ENCODE measurements at places on chromosomes 2 and 18.

DNA sequence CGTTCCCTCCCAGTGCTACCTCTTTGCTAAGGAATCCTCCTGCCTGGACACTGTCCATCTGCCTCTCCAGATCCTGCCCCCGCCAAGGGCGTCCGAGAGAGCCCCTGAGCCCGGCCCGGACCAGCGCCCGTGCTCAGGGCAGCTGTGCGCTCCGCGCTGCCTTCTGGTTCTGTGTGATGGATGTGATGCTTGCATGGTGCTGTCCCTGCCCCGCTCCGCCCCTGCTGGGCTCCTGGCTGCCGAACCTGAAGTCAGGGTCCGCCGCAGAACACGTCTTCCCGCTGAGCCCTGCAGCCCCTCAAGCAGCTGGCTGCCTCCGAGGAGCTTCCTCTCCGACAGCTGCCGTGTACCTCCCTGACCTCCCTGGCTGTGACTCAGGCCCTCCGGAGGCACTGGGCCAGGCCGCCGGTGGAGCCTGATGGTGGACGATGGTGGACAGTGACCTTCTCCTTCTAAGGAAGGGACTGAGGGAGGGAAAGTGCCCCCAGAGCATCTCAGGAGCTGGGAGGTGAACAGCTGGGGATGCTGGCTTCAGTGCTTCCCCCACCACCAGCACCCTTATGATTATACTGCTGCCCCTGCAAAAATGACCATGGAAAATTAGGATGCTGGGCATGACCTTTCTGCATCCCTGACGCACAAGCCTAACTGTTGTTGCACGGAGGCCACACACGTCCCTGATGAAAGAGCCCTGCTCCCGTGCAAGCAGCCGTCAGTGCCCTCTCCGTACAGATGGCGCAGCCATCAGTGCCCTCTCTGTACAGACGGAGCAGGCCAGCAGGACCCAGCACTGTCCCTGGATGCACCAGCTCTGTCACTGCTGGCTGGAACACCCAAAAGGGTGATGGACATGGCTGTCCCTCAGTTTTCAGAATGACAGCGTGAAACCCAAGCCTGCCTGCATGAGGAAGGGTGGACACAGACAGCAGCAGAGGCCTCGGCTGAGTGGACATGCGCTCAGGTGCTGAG is 99.3 kb downstream of the TPO start:
- DNase-seq: no peak

DNA sequence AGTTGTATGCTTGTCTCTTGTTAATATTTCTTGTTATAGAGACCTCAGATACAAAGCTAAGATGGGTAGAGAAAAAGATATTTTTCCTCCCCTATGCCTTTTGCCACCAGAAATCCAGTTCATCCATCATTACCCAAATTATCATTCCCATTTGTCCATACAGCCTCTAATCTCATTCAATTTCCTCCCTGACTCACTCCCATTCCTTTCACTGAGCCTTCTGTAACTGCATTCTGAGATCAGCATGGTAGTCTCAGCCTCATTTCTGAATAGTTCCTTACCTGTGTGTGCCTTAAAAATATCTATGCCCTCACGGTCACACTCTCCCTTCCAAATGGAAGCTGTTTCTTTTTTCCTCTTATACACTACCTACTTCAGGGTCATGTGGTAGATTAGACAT is 15.7 kb upstream of the PIK3C3 start:
- DNase-seq: no peak

GRCh38 chr2:179098080-179098689 is 48.2 kb upstream of the CCDC141 start:
- DNase-seq: no peak

DNA sequence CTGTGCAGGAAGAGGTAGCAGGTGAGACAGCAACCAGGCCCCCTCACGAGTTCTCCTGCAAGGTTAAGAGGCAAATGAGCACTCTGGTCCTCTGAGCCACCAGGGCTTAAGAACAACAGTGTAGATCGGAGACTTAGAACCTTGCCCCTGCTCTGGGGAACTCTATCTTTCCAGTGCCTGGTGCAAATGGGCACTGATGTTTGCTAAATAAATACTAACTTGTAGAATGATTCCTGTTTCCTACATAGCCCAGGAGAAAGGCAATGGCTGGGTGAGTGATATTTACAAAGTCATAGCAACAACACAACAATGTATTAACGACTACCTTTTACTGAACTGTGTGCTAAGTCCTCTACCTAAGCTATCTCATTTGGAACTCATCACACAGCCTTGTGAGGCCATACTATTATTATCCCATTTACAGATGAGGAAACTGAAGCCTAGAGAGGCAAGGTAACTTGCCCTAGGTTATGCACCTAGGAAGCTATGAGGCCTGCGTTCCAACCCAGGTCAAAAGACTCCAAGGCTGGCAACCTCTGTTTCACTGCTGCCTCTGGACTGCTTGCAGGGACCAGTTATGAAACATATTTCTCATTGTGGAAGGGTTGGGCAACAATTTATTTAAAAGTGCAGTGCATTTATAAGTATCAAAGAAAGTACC is 4.3 kb downstream of the ATP8B1 start:
- DNase-seq: no peak

- DNase-seq: peak; percentile 80
Measured at GRCh38 chr18:23992089-23992940, 22.2 kb upstream of the TTC39C start.

DNA sequence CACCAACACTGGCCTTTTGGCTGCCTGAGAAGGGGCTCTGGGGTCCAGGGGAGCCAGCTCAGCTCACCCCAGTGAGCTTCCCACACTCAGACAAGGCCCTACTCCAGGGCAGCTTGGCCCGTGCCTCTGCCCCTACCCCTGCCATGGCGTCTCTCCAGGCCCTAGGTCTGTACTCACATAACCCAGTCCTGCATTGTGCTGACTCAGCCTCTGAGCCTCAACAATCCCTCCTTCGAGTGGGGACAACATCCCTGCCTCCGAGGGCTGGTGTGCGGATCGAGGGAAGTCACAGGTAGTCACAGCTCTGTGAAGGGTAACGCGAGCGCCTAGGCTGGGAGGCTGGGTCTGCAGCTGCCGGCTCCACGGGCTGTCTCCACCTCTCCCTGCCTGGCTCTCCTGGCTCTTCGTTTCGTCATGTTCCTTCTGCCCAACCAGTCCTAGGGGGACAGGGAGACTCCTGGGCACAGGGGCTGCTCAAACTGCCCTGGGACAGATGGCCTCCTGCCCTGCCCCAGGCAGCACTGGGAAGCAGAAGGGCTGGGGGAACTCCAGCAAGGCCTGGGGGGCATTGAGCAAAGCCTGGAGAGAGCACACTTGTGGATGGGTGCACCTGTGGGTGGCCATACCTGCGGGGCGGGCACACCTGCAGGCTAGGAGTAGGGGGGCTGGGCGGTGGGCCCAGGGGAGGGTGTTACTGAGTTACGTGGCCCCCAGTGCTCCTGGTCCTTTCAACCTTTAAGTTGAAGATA is 74.6 kb downstream of the RRM2 start:
- DNase-seq: no peak

- DNase-seq: no peak
Measured at GRCh38 chr18:46035696-46036680, 36.1 kb downstream of the PSTPIP2 start.

GRCh38 chr2:43041661-43042360 is 184.6 kb downstream of the ZFP36L2 start:
- DNase-seq: peak; percentile 89

GRCh38 chr2:229675569-229675968 is 38.8 kb downstream of the DNER start:
- no peak for DNase-seq

GRCh38 chr2:200425026-200425821 is 84.6 kb downstream of the KCTD18 start:
- DNase-seq: no peak

- DNase-seq: no peak
Measured at GRCh38 chr2:105907184-105907583, 162.5 kb downstream of the NCK2 start.

- no peak for DNase-seq
Measured at GRCh38 chr2:9748577-9748976, 94.7 kb upstream of the TAF1B start.

GRCh38 chr18:32391126-32391525 is 79.6 kb downstream of the GAREM1 start:
- DNase-seq: no peak

DNA sequence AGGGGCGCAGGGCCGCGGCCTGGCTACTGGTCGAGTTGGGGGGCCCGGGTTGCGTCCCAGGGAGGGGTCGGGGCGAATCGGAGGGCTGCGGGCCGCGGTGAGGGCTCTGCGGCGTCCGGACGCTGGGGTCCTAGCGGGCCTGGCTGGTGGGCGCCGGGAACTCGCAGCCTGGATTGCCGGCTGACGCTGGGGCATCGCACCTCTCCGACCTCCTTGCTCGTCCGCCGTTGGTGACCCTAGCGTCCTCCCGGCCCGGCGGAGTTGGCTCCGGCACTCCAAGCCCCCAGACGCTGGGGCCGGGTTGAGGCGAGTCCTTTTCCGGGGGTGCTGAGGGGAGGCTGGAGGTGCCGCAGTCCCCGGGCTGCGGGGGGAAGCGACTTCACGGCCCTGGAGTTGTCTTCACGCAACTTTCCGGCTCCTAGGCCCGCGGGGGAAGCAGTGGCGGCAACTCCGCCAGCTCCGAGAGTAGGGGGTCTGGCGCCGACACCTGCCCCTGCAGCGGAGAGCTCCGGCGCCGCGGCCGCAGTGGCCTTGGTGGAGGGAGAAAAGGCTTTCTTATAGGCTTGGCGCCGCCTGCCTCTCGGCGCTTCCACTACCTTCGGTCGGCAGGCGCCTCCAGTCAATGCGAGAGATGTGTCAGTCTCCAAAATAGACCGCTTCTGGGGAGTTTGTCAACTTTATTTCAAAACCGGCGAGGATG is 70.3 kb downstream of the HAUS1 start:
- peak; percentile 76 for DNase-seq

GRCh38 chr2:65710356-65710755 is 278.0 kb upstream of the SPRED2 start:
- no peak for DNase-seq

- DNase-seq: no peak
Measured at GRCh38 chr18:26925313-26925712, 59.8 kb upstream of the AQP4 start.

DNA sequence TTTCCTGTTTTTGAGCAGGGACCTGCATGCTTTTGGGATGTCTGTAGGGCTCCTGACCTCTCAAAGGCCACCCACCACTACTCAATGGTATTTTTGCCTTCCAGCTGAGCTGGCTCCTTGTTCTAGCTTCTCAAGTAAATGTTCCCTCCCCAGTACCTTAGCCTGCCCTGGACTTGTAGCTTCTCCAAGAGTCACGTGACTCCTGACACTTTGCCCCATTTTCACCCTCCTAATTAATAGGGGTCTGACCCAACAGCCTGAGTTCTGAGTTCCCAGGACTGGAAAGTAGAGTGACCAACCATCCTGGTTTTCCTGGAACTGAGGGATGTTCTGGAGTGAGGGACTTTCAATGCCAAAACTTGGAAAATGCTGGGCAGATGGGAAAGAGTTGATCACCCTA is 4.0 kb downstream of the LBX2 start:
- no peak for DNase-seq

GRCh38 chr2:200128296-200128695 is 172.9 kb downstream of the MAIP1 start:
- DNase-seq: peak; percentile 32

- no peak for DNase-seq
Measured at GRCh38 chr2:128039535-128039934, 11.7 kb upstream of the SAP130 start.

DNA sequence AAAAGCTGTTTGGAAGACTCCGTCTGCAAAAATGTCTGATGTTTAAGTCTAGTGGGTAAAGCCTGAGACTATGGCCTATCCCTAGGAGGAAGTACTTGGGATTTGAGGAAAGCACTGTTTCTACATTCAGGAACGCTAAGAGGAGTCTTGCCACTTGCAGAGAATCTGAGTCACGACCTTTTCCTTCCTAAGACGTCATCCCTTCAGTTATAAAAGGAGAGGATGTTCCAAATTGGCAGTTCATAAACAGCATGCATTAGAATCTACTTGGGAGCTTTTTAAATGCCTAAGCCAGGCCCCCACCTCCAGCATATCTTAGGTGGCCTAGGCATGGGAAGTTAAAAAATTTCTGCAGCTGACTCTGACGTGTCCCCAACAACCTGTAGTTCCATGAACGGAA is 125.9 kb downstream of the TTC32 start:
- no peak for DNase-seq

GRCh38 chr2:98149333-98149697 is 62.3 kb downstream of the VWA3B start:
- DNase-seq: no peak

DNA sequence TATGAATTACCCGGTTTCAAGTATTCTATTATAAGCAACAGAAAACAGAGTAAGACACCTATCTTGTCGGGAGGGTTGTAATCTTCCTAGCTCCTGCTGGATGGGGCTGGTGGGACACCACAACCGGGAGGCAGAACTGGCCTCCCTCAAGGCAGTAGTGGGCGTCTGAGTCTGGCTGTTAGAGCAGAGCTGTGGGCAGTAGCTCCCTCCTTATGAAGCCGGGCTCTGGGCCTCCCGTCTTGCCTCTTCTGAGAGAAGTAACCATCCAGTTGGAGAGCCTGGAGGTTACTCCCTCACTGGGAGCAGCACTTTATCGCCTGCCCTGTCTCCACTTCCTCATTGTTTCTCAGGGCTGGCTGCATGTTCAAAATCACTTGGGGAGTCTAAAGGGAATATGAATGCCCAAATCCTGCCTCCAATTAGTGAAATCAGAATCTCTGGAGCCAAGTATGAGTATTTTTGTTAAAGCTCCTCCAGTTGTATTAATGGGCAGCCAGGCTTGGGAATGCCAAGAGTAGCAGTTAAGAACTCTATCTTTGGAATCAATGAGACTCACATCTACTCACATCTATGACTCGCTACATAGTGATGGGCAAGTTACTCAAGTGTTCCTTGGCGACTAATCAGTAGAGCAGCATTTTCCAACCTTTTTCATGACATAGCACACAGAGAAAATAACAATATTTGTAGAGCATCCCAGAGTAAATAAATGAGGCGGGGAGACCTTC is 27.3 kb upstream of the NRP2 start:
- DNase-seq: no peak

DNA sequence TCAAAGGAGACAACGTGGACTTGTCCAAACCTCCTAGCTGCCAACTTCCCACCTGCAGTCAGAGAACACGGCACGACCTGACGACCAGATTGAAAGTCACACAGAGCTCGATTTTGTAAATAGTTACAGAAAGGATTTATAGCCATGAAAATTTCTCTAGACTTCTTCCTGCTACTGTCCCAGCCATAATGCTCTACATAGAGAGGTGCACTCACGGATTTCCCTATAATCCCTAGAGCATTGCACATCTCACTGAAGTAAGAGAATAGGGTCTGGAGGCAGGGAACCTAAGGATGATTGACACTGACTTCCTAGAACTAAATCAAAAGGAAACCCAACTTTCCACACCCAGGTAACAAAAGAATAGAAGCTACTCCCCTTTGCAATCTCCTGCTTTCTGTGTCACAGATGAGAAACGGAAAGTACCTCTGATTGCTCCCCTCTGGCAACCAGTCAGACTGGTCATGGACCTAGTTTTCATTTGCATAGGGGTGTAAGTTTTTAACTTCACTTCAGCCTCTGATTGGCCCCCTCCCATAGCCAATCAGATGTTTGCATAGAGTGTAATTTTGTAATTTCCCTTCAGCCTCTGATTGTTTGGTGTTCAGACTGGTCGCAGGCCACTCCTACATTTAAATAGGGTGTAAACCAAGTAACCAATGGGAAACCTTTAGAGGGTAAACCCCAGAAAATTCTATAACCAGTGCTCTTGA is 58.6 kb upstream of the FBXO11 start:
- no peak for DNase-seq

GRCh38 chr2:74911061-74911460 is 47.4 kb upstream of the POLE4 start:
- no peak for DNase-seq

Data from eye (tissue), 1 donor.